ENCODE measurements at places on chromosomes 1 and 21.

GRCh38 chr1:100791586-100791985 is 72.0 kb downstream of the VCAM1 start:
- DNase-seq, result no peak

- DNase-seq, result no peak
Measured at GRCh38 chr1:47003896-47004403, 19.5 kb upstream of the CYP4X1 start.

GRCh38 chr21:17789069-17789468 is 30.1 kb downstream of the C21orf91 start:
- DNase-seq, result no peak

DNA sequence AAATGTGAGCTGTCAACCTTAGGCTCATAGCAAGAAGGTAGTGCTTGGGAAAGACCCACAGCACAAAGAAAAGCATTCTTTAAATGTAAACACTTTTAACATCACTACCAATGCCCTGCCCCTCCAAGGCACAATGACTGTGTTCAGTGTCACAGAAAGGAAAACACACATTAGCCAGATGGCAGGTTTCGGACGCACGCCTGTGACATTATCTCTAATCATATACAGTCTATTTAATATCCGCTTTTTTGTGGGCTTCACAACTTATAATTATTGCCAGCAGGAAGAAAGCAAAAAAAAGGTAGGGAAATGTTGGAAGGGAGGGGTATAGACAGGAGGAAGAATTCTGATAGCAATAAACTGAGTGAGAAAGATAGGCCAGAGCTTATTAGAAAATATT is 112.4 kb upstream of the BEND5 start:
- no peak for DNase-seq
